ENCODE measurements at places on chromosomes 11 and 22.

- no peak for DNase-seq
Observed at GRCh38 chr11:117973503-117973860, 12.7 kb upstream of the IL10RA start.

DNA sequence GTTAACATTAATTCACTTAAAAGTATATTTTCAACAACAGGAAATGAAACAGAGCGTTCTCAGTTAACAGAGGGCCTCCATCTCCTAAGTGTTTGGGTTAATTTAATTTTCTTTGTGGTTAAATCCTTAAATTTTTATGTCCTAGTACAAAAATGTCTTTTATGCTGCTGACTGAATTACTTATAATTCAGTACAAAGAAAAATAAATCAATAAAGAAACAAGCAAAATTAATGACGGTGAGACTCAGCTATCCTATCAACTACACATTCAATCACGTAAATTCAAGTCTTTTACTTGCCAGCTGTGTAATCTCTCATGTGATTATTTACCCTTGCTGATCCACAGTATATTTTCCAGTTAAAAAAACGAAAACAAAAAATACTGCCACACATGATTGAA, 81.4 kb downstream of the BBOX1 start:
- no peak for DNase-seq

DNA sequence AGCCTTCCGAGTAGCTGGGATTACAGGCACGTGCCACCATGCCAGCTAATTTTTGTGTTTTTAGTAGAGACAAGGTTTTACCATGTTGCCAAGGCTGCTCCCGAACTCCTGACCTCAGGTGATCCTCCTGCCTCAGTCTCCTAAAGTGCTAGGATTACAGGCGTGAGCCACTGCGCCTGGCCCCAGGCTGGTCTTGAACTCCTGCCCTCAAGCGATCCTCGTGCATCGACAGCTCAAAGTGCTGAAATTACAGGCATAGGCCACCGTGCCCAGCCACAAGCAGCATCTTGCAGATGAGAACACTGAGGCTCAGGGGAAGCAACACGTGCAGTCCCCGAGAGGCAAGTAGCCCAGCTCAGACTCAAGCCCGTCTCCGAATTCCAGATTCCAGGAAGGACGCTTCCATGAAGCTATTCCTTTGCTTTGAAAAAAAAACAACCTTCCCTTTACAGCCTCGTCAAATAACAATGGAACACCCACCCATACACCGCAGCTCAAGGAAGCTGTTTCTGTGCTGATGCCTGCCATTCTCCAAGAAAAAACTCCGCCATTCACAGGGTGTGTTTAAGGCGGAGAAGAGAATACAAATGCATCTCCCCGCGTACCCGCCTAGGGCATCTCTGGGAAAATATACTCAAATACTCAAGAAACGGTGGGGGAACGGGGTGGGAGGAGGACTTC, 34.5 kb upstream of the PDGFB start:
- no peak for DNase-seq

GRCh38 chr22:28892175-28892731, 8.9 kb downstream of the ZNRF3 start:
- DNase-seq = no peak

- no peak for DNase-seq
Observed at GRCh38 chr22:50657925-50658324, 14.7 kb upstream of the SHANK3 start.

DNA sequence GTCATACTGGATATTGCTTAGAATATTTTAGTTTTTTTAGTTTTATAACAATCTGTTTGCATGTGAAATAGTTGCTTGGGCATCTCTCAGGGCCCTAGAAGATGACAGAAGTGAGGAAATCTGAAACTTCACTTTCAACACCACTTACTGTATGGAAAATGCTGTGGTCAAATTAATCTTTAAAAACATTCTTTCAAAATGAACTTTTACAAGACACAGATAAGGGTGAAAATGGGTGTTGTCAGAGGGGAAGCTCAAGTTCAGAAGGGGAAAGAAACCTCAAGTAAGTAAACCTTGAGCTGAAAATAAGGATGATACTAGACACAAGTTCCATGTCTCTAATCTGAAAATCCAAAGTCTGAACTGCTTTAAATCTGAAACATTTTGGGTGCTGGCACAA, 1840.1 kb upstream of the RAG2 start:
- DNase-seq = no peak

DNA sequence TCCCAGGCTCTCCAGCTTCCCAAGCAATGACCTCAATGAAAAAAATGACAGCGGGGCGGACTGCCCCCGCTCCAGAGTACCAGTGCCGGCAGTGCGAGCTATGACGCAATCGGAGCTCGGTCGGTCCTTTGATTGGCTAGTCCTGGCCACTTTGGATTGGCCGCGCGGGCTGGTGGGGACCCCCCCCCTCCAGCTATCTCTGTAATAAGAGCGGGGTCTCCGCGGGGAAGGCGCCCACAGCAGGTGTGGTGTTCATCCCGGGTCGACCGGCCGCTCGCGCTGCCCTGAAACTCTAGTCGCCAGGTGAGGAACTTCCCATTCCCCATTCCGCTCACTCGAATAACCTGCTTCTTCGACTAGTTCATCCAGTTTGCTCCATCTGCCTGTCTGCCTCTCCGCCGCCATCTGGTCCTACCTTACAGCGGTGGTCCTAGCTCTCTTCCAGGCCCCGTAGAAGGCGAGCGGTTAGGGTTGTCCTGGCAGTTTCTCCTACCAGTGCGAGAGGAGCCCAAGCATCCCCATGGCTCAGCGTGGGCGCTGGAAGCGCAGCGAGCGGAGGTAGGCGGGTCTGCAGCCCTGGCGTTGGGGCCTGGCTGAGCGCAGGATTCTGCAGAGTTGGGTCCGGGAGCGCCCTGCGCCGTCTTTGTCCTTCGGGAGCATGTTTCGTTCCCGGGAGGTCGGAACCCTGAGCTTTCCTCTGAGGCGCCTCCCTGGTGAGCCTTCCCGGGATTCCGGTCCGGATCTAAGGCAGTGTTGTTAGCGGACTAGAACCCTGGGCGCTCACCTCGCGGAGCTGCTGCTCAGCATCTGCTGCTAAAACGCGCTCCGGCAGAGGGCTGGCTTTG, at the start of gene CALCB:
TSS of gene CALCB (plus strand) at position 233 of the 845 bp plus-strand sequence. CDS start 1,126 bp downstream, outside the sequence.
- DNase-seq = peak; percentile 17
